Stimulated activated CD4-positive, alpha-beta T cell treated with anti-CD3 and anti-CD28 coated beads, Interleukin-1b, Interleukin-23, amount 100 ng/mL, for 4 hours (primary cell): ENCODE measurements at places on chromosomes 4 and X.
A peak's percentile ranks its signal among the peaks of the same experiment; 100 is the strongest.

DNA sequence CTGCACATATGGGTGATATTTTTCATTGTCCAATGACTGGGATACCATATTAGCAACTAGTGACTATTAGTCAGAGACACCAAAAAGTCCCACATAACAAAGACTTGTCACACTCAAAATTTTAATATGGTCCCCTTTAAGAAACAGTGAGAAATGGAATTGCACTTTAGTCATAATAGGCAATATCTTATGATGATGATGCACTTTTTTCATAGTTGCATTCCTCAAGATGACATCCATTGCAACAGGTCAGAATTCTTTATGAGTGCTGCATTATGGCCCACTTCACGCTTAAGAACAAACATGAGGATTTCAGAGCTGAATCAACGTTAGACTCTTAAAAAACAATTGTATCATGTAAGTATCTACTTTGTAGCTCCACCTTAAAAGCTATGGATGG, 608.4 kb upstream of the HTR2C start:
- no peak for DNase-seq

- DNase-seq = no peak
These were observed 199.9 kb downstream of the ENOX2 start for GRCh38 chrX:130702867-130703707.

GRCh38 chr4:125013891-125014290, 300.9 kb upstream of the FAT4 start:
- DNase-seq = no peak

GRCh38 chr4:8266508-8266907, 3.0 kb upstream of the HTRA3 start:
- no peak for DNase-seq

- no peak for DNase-seq
These were observed 18.8 kb downstream of the PPP2R2C start for GRCh38 chr4:6453688-6453990.

GRCh38 chrX:129650183-129650689, 4.5 kb downstream of the APLN start:
- DNase-seq = no peak

- no peak for DNase-seq
These were observed 151.4 kb upstream of the STX18 start for GRCh38 chr4:4693258-4693657.

DNA sequence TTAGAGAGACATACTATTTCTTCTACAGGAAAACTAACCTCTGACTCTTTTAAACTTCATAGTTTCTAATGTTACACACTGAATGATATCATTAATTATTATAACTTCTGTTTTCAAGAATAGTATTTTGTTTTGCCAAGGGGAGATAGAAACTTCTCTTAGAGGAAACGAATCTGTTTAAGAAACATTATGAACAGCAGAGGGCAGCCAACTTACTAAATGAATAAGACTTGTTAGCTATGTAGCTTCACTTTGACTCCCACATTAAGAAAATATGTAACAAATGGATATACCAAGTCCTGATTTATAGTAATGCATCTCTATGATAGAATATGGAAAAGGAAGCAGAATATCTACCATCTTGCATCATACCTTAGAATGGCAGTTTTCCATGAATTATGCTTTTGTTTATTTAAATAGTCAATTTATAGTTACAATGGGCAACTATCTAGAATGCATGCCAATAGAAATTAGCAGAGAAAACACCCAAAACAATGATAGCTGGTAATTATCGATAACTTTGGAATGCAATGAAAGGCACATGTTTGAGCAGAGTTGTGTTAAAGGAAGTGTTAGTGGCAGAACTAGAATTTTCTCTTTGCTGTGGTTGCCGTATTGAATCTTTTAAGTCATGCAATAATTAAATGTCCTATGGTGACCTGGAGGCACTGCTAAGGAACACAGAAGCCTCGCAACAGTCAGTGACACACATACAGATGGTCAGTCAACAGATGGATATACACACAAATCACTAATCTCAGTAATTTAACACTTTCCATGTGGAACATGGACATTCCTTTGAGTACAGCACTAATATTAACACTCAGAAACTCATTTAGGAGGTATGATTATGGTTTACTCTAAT, 105.7 kb upstream of the PDLIM3 start:
- no peak for DNase-seq

GRCh38 chr4:120056246-120056645, 10.4 kb downstream of the MAD2L1 start:
- no peak for DNase-seq

DNA sequence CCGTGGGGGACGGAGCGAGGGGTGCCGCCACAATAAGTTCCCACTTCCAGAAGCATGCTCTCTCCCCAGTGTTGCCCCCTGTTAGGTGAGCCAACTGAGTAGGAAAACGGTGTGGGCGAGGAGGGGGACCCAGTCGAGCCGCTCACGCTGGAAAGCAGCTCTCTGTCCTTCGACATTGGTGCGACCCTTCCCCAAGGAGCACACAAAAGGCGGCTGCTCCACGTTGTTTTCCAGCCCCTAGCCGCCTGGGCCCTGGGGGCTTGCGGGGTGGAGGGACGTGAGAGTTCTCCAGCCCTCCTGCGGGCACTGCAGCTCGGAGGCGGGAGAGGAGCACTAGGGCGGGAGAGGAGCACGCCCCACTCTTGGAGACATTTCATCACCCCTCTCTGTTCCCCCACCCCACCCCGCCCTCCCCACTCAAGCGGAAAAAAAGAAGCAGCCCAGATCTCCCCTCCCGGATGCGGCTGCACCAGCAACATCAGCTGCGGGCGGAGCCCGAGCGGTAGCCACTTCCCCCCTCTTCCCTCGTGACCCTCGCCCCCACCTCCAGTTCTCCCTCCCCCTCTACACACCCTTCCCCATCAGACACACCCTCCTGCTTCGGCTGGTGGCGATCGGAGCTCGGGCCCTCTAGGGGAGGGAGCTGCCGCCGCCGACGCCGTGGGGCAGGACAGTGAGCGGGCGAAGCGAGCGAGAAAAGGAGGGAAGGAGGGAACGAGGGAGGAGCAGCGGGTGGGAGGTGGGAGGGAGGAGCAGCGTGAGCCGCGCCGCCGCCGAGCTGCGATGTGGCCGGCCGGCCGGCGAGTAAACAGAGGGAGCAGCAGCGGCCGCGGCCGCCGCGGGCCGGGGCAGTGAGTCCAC, at the start of gene DOCK11:
DOCK11 (plus strand) TSS at position 755 of the 861 bp plus-strand sequence. CDS start 157 bp downstream, outside the sequence.
- DNase-seq = peak; percentile 61

DNA sequence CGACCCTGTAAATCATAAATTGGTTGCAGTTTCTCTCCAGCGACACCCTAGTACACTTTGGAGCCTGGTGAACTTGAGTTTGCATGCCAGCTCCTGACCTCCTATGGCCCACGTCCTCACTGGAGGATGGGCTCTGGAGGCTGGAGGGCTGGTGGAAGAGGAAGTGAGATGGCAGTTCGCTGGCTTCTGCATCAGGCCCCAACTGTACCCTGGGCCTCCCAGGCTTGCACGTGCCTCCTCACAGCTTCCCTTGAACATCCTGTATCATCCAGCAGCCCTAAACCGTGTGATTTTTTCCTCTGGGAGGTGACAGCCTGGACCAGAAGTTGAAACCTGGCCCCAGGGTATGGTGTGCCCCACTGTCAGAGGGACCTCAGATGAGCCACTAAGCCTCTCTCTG, 78.5 kb downstream of the HTRA3 start:
- DNase-seq = no peak

DNA sequence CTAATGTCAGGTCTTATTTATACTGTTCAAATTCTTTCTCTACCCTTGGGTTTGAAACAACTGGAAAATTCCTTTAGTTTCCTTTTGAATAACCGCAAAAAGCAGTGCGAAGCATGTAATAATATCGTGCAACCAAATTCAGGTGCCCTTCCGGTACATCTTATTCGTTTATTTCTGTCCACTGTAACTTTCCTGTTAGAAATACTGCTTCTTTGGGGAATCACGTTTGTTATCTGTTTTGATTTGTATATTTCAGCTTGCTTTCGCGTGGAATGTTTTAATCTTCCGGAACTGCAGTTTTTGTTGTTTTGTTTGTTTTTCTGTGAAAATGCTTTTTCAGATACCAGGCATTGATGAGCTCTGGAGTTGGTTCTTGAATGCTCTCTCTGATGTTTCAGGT, 85.7 kb upstream of the HPRT1 start:
- DNase-seq = no peak

- no peak for DNase-seq
These were observed 120.9 kb downstream of the CHIC2 start for GRCh38 chr4:53943345-53944085.

DNA sequence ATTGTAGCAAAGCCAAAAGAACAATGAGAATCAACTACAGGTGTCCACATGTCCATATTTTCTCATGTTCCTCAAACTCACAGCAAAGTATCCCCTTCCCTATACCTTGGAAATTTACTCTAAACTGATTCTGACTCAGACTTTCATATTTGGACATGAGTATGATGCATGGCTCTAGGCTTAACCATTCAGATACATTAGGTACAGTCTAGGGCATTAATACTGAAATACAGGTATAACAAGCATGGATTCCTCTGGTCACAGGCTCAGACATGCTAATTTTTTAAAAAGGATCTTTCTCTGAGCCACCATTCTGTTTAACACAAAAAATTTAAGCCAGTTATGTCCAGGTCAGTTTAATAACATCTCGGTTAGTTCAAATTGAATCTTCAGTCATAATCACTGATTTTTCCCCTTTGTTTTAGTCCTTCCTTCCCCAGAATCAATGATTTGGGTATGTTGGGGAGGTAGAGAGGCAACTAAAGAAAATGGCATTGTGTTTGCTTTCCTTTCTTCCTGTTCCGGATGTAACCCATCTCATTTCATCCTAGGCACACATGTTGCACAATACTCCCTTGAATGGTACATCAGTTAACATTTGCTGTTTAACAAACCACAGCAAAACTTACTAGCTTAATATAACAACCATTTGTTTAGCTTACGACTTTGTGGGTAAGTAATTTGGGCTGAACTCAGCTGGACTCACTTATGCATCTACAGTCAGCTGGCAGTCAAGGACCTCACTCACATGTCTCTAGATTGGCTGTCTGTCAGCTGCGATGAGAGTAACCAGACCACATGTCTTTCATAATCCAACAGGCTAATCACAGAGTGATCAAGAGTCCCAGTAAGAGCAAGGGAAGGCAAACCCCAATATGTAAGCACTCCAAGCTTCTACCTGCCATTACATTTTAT, 75.3 kb upstream of the GRIA3 start:
- DNase-seq = no peak

DNA sequence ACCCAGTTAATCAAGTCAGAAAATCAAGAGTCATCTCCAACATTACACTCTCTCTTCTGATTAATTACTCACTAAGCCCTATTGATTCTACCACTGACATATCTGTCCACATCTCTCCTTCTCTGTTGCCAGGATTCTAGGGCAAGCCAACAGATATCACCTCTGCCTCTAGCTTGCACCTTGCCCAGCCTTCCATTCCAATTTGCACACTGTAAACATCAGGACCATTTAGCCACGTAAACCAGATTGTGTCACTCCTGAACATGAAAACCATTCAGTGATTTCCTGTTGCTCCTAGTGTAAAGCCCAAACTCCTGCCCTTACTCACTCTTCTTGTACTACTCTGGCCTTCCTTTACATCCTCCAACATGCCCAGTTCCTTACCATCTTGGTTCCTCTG, 68.0 kb upstream of the PLS3 start:
- DNase-seq = no peak

- DNase-seq = no peak
These were observed 349.5 kb upstream of the CPXCR1 start for GRCh38 chrX:88397551-88397950.

DNA sequence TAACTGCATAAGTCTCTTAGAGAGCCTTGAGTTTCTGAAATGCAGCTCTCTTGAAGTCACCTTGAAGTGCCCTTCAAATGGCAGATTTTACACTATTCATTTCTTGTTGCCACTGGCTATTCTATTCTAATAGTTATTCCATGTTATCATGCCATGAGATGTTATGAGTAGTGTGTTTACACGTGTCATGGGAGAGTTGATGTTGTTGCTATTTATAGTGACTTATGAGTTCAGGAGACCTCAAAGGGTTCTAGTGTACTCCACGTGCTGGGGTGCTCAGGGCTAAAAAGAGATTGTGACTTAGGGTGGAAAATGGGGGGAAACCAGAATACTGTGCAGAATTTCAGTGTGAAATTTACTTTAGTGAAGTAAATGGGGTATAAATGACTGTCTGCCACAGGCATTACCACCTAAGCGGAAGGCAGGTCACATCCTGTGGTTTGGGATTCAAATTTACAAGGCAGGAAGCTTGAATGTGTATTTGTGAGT, 77.1 kb upstream of the SLC4A4 start:
- no peak for DNase-seq

DNA sequence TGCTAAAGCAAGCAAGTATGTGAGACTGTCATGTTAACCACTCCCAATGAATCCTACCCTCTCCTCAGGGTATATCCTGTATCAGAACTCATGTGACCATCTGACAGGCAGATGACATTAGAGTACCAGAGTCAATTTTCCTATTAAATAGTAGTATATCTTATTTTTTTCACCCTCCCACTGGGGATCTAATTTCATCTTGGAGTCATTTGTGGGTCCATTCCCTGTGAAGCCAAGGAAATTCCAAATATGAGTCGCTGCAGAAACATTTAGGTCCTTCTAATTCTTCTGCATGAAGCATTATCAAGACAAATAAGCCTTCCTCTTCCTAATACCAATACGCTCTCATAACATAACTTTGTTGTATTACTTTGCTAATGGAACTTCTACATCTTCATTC, 52.2 kb upstream of the BLTP1 start:
- DNase-seq = no peak

- DNase-seq = no peak
These were observed 86.4 kb downstream of the SMIM20 start for GRCh38 chr4:26000274-26000950.
